ENCODE measurements at places on chromosomes 1 and 21. TPM values are rescaled to one million over a fixed set of nuclear protein-coding genes. Genes with fewer than 3 reads are reported as not detected.

ZNF697 gene
- total RNA-seq: 0.16 TPM

RGS4 gene
- total RNA-seq: not detected

CASQ1 gene
- total RNA-seq: not detected

MRPL20 gene
- 119 TPM for total RNA-seq

SPRR2F gene
- total RNA-seq: not detected

NR0B2 gene
- not detected for total RNA-seq

NUDT17 gene
- total RNA-seq: 4.2 TPM

KIF21B gene
- total RNA-seq: 106 TPM

RAVER2 gene
- 0.76 TPM for total RNA-seq

AMY1B gene
- not detected for total RNA-seq

ACTL8 gene
- total RNA-seq: not detected

B3GALT5 gene
- not detected for total RNA-seq

KRTAP13-2 gene
- total RNA-seq: not detected

KIF2C gene
- 1.6 TPM for total RNA-seq
